ENCODE measurements at places on chromosomes 5 and 9.
A peak's percentile ranks its signal among the peaks of the same experiment; 100 is the strongest.

DNA sequence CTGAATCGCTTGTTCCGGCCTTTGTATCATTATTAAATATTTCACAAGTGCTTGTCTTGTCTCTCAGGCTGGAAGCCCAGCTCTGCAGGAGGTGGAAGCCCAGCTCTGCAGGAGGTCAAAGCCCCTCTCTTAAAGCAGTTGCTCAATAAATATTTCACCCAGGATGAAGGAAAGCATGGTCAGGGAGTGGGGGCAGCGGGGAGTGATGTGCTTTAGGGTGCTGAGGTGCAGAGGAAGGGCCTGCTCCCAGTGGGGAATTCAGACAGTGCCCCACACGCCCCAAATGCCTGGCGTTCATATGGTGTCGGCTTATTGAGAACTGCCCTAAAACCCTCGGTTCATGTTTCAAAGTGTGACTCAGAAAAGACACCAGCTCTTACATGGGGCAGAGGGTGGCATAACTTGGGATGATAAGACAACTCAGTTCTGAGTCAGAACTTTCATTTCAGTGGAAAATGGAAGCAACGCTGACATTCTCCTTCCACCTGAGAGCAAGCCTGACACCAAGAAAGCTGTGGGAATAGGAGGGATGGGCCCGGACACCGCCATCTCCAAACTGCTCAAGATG lies 114.3 kb upstream of the DAP start:
- no peak for DNase-seq

DNA sequence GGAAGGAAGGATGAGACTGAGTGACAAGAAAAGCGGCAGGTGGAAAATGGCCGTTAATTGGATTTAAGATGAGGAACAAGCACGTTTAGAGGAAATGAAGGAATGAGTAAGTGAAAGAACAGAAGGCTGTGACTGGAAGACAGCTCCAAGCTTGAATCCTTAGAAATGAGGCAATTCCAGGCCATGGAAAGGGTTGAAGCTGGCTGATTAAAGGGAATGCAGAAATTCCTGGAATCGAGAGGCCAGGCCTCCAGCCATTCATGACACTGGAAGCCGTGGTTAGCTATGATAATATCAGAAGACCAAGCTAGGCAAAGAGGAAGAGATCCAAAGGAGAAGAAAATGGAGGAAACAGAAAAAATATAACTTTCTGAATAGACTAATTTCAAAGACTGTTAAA lies 84.2 kb downstream of the ARL15 start:
- peak; percentile 79 for DNase-seq

GRCh38 chr5:170135796-170136490 lies 30.2 kb downstream of the FOXI1 start:
- no peak for DNase-seq

GRCh38 chr5:58457050-58457449 lies 2.8 kb downstream of the PLK2 start:
- no peak for DNase-seq

- no peak for DNase-seq
Measured at GRCh38 chr5:35921930-35922329, 16.5 kb downstream of the CAPSL start.

DNA sequence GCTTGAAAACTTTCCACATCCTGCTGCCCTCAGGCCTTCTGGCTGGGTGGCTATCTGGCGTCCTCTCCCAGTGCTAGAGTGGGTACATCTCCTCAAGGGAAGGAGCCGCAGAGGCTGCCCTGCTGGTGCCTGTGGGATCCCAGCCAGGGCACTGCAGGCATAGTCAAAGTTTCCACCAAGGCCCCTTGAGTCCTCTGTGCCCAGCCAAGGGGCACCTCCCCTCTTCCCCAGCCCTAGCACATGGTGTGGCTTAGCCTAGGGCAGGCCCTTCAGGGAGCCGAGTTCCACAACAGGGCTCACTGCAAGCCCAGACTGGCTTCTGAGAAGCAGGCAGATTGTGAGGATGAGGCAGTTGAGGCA lies 103.2 kb downstream of the RGS3 start:
- no peak for DNase-seq

DNA sequence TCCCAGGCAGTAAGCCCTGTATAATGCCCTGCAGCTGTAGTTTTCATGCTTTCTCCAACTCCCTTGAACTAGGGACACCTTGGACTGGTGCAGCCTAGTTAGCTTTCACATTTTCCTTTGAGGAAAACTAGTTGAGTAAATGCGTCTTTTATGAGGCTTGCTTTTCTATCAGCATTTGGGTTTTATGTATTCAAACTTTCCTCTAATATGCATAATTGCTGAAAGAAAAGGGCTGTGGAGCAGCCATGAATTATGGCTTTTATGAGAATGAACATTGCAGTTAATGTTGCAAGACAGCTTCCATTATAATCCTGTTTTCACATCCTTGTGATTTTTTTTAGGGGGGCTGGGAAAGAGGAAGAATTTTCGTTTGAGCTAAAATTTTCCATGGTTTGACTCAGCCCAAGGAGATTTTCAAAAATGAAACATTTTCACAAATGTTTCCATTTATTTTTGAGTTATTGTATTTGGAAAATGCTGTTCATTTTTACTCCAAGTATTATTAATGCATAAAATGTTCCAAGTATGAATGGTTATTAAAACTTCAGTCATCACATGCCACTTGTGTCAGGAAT lies 57.9 kb upstream of the PPP3R2 start:
- DNase-seq, result no peak

GRCh38 chr5:11715461-11716196 lies 188.6 kb downstream of the CTNND2 start:
- no peak for DNase-seq

GRCh38 chr9:104091116-104091515 lies 3.0 kb upstream of the SMC2 start:
- no peak for DNase-seq

GRCh38 chr5:4542145-4542778 lies 597.9 kb upstream of the ADAMTS16 start:
- no peak for DNase-seq

DNA sequence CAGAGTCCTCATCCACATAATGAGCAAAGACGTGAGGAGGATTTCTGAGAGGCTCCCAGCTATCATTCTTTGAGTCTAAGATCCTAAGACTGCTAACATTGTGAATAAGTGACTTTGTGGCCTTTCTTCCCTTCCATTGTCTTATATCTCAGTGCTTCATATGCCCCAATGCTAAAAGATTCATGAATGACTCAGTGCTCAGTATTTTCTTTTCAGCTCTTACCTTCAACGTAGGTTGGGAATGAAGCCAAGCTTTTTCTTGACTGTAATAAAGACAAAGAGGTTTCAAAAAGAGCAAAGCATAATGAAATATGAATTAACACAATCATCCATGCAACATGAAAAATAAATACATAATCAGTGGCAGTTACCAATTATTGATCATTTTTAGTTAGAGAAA lies 146.4 kb downstream of the ENTREP1 start:
- no peak for DNase-seq

- DNase-seq, result no peak
Measured at GRCh38 chr9:81108821-81109220, 580.5 kb downstream of the TLE1 start.

GRCh38 chr9:133460405-133461175 lies 812 bp downstream of the CACFD1 start:
- DNase-seq, result peak; percentile 75

DNA sequence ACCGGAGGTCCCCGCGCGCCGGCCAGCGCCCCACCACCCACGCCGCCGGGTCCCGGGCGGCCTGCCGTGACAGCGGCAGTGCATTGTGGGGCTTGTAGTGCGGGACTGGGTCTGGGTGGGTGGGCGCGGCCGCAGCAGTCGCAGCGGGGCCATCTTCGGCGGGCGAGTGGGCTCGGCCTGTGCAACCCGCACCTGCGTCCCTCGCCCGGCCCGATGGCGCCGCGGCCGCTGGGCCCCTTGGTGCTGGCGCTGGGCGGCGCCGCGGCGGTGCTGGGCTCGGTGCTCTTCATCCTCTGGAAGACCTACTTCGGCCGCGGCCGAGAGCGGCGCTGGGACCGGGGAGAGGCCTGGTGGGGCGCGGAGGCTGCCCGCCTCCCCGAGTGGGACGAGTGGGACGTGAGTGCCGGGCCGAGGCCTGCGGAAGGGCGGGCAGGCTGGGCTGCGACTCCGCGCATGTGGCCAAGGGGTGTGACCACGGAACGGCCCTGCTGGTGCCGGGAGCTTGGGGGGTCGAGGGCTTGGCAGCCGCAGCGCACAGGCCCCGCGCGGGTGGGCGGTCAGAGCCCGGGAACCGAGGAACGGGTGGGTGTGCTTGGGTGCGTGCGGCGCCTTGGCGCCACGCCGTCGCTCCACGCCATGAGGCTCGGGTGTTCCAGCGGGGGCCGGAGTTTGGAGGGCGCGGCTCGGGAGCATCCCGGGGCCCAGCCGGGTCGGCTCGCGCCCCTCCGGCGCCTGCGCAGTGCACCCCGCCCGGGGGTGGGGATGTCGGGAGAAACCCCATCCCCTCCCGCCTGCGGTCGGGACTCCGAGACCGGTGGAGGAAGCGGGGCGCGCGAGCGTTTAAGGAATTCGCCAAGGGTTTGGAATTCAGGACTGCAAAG lies at the start of gene ARL10:
Gene ARL10 (plus strand): TSS at position 137 of the 881 bp plus-strand sequence. CDS start 77 bp downstream, at position 214.
- peak; percentile 59 for DNase-seq

- DNase-seq, result no peak
Measured at GRCh38 chr5:167579693-167580055, 711.8 kb upstream of the WWC1 start.

DNA sequence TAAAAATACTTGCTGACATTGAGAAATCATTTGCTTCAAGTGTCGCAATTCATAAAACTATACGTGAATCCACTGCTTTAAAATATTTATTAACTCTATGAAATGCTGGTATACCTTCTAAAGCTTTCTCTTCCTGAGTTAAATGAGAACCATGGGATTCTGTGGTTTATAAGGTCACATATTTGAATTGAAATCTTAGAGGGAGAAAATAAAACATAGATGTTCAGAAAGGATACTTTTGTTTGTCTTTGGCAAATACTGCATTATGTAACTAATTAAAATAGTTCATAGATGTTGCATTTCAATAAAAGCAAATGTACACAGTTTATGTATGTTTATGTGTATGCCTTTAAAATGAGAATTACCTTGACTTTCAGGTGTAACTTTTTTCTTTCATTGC lies 250.1 kb downstream of the FAM170A start:
- no peak for DNase-seq

DNA sequence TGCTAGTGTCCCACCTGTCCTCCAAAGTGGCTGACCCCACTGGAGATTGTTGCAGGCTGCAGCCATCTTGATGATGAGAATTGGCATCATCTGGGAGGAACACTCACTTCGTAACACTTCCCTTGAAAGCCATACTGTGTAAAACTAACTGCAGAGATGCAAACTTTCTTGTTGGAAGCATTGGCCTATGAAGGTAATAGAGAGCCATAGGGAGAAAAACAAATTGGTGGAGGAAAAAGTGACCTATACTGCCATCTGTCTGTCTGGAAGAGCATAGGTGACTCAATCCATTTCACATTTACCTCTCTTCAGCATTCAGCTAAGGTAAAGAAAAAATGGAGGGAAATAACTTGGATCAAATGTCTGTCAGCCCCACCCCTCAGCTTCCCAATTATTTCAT lies 473.4 kb downstream of the NTRK2 start:
- DNase-seq, result peak; percentile 35

DNA sequence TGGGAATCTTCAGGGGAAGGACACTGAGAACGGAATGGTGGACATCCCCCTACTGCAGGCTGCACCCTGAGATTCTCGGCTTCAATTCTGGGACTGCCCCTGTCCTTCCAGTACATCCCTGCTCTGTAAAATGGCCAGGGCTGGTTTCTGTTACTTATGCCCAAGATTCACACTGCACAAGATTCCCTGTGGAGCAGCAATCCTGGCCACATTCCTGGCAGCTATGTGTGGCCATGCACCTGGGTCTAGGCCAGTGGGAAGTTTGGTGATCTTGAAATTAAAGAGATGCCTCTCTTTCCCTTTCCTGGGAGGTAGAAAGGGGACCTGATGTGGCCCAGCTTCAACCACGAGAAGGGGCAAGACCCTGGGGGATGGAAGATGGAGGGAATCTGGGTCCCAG lies 27.6 kb downstream of the WHRN start:
- DNase-seq, result no peak

- no peak for DNase-seq
Measured at GRCh38 chr9:95115104-95115503, 202.4 kb downstream of the FANCC start.

GRCh38 chr5:32836176-32836575 lies 125.1 kb downstream of the NPR3 start:
- no peak for DNase-seq

GRCh38 chr9:36813154-36813553 lies 220.9 kb downstream of the PAX5 start:
- no peak for DNase-seq

GRCh38 chr9:110257097-110257841 lies 962 bp upstream of the TXN start:
- DNase-seq, result no peak

DNA sequence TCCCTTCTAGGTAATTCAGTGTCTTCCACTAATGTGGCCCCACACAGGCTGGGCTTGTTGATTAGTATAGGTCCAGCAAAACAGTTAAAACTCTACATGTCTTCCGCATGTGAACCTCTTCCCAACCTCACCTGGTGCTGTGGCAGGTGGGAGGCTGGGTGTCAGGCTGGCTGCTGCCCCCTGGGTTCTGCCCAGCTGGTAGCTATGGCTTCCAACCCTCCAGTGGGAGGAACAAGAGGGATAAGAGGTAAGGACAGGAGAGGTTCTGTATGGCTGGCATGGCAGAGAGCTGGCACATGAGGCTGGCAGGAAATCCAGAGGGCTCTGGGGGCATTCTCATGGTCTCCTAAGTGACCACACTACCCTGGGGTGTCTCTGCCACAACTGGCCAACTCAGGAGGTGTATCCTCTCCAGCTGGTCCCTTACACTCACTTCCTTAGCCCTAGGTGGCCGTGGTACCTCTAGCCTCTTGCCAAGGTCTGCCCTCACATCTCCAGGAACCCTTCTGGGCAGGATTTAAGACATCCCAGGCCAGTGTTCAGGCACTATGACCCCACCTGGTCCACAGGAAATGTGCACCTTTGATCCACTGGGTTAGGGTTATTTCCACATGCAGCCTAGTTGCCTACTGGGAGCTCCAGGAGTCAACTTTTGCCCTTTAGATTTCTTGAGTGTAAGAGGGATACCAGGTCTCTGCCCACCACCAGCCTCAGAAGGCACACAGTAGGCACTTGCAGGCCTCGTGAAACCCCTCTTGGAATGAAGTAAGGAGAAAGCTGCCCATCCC lies 41.7 kb downstream of the AHRR start:
- DNase-seq, result no peak

DNA sequence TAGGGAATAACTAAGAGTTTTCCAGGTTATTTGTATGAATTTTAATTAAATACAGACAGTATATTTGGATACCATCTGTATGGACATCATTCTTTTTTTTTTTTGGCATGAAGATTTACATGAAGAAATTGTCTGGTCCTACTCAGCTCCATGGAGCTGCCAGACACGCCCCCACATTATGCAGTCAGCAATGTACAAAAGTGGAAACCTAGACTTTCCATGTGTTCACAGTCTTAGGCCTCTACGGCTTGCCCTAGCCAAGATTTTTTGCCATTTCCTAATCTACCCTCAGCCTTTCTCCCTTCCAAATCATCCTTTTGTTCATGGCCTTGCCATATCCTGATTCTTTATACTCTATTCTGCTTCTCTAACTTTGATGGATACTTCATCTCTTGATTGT lies 207.1 kb downstream of the SGCD start:
- no peak for DNase-seq
